ENCODE measurements at places on chromosomes 1 and 21.

- DNase-seq, result no peak
These were observed 178.5 kb upstream of the FMN2 start for GRCh38 chr1:239913141-239913585.

GRCh38 chr1:178916448-178917174, 45.7 kb upstream of the ANGPTL1 start:
- DNase-seq, result no peak

DNA sequence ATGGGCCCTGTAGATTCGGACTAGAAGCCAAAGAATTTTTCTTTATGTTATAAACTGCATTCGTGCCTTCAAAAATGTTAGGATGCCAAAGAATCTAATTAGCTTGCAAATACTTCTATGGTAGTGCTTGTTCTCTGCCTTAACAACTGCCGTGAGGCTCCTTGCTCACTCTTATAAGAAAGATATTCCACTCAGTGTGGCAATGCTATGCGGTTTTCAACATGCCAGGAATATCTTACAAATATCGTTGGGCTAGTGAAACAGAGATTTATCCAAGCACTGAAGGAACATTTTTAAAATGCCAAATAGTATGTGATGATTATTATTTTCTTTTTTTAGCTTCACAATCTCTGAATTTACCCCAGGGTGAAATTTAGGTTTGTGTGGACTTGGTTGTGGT, 198.2 kb downstream of the GREM2 start:
- no peak for DNase-seq

DNA sequence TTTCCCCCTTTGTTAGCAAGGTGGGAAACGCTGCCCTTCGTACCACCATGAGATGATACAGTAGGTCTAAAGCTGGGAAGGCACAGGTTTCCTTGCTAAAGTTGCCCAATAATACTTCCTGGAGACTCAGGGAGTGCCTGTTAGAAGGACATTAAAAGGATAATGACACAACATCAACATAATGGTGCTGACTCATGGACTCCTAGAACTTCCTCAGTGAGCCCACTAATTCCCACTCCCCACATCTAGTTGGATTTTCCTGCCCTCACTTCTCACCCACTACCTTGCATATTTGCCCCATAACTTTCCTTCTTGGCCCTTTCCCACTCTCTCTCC, 17.5 kb downstream of the CFAP45 start:
- DNase-seq, result no peak

DNA sequence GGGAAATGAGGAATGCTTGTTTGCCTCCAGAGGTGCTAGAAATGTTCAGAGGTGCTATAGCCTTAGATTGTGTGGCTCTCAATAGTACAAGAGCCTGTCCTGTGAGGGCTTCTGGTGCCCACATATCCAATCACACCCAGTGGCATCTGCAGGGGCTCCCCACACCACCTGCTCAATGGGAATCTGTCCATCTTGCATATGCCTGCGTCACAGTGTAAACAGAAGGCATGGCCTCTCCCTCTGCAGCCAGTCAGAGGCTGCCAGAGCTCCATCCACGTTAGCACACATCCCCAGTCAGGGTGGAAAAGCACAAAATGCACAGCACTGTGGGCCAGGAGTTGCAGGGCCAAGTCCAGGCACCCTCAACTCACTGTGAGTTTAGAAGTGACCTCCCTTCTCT, 113.6 kb upstream of the GRIK3 start:
- no peak for DNase-seq

DNA sequence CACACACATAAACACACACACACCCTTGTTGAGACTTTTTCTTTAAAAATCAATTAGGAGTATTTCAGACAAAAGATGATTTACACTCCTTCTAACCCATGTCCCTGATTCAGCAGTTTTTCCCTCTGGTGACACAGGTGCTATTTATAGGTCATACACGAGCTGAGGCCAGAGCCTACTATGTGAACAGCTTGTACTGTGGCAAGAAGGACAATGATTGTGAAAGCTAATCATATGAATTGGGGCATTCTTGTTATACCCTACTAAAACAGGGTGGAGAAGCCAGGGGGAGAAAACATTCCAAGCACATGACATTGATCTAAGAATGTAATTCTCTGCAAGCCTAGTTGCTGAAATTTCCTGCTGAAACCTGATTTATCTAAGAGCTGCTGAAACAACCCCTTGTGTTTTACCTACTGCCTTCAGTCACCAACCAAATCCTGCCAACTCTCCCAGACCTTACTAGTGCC, 60.3 kb downstream of the XCL1 start:
- no peak for DNase-seq

DNA sequence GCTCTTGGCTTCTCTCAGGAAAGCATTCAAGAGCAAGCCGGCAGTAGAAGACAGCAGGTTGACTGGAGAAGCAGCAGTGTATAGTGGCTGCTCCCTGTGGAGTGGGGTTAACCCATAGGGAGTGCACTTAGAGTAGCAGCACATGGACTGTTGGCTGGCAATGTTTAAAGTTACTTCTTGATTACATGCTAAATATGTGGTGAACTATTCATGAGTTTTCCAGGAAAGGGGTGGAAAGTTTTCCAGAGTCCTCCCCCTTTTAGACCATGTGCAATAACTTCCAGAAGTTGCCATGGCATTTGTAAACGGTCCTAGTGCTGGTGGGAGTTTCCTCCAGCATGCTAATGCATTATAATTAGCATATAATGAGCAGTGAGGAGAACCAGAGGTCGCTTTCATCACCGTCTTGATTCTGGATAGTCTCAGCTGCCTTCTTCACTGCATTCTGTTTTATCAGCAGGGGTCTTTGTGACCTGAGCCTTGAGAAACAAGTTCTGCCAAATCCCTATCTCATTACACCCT, 131.8 kb downstream of the CCDC185 start:
- DNase-seq, result no peak

GRCh38 chr1:231192620-231193163, 30.8 kb downstream of the TRIM67 start:
- DNase-seq, result no peak

DNA sequence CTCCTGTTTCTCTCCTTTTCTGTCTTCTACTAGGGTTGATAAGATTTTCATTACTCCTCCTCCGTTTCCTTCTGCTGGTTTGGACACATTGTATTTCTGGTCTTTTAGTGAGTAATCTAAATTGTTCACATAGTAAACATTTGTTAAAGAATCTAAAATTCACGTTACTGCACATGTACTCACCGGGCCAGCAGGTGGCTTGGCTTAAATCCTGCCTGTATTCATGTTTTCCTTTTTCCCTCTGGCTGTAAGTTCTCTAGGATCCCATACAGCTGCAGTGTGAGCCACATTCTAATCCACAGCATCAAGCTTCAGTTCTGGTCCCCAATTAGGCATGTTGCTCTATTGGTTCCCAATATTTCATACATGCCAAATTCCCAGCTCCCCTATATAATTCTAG, 958.3 kb downstream of the ADGRL2 start:
- no peak for DNase-seq

DNA sequence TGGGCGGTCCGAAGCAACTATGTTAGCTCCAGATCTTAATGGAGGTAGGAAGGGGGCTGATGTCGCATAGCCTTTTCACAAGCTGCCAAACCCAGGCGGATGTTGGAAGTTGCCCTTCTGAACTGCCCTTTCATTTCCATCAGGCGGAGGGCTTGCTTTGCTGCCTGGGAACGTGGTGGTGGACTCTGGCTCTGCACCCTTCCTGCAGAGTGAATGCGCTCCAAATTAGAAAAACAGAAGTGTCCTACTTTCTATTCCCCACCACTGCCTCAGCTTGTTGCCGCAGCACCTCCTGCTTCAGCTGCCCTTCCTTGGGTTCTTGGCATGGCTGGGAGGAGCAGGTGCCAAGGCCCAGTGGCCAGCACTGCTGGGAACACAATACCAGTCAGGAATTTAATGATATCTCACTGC, 60.6 kb downstream of the AK4 start:
- no peak for DNase-seq

All from stimulated activated CD8-positive, alpha-beta memory T cell treated with anti-CD3 and anti-CD28 coated beads, Interleukin-2, amount 100 ng/mL, for 48 hours (primary cell).